Amniotic stem cell (primary cell): ENCODE measurements at places on chromosomes 7 and 10.

GRCh38 chr10:73209705-73210104 lies 37.4 kb downstream of the DNAJC9 start:
- DNase-seq = no peak

GRCh38 chr10:105148921-105149320 lies 507.8 kb downstream of the SORCS3 start:
- no peak for DNase-seq

GRCh38 chr10:126006264-126006663 lies 109.9 kb downstream of the FANK1 start:
- DNase-seq = no peak

DNA sequence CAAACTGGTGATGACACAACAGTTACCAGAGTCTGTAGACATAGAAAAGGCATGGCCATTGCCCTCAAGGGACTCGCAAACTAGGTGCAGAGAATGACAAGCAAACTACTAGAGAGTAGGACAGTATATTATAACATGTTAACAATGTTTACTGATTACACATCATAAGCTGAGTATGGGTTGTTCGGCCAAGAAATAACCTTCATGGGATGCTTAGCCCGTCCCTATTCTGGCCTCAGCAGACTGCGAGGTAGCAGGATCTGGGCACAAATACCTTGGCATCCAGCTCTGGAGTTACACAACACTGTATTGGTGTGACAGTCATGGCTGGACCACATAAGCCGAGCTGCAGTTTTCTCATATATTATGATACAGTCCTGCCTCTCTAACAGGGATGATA lies 51.4 kb downstream of the ABCB4 start:
- DNase-seq = no peak

GRCh38 chr10:123244747-123245146 lies 90.5 kb downstream of the BUB3 start:
- DNase-seq = no peak

DNA sequence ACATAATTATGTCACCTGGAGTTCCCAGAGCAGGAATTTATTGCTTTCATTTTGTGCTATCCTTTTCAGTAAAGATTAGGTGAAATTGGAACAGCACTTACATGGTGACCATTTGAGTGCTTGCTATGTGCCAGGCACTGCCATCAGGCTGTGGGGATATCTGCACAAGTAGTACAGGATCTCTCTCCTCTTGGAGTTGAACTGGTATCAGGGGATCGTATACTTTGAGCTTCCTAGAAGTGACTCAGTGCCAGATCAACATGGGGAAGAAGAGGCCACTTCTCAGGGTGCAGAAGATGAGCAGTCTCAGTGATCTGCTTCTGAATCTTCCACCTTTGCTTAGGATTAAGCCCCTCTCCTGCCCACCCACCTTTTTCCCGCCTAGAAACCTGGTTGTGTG lies 29.5 kb downstream of the SGPL1 start:
- no peak for DNase-seq

GRCh38 chr7:44636926-44637325 lies 30.5 kb downstream of the OGDH start:
- no peak for DNase-seq

GRCh38 chr7:69367780-69368179 lies 230.5 kb upstream of the AUTS2 start:
- DNase-seq = no peak

DNA sequence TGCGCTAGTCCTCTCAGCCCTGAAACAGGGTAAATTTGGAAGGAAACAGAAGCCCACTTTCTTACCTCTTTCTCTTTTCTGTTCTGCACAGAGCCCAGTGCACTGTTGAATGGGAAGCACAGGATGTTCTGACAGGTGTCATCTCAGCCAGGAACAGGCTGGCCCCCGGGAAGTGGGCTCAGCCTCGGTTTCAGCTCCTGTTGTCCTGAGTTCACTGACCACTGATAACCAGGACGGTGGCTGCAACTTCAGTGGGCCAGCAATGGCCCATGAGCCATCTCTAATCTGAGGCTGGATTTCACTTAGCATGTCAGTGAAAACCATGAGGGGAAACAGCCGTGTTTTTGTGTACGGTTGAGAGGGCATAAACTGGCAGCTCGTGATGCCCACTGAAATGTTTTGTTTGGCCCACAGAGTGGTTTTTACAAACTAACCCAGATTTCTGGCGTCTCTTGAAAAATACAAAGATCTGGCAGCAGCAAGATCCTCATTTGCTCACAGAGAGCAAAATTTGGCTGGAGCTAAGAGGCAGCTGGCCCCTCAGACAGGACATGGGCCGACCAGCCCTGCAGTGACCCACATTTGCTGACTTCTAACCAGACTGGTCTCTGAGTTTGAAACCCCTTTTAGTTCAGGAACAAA lies 455.9 kb downstream of the PAXIP1 start:
- DNase-seq = no peak

DNA sequence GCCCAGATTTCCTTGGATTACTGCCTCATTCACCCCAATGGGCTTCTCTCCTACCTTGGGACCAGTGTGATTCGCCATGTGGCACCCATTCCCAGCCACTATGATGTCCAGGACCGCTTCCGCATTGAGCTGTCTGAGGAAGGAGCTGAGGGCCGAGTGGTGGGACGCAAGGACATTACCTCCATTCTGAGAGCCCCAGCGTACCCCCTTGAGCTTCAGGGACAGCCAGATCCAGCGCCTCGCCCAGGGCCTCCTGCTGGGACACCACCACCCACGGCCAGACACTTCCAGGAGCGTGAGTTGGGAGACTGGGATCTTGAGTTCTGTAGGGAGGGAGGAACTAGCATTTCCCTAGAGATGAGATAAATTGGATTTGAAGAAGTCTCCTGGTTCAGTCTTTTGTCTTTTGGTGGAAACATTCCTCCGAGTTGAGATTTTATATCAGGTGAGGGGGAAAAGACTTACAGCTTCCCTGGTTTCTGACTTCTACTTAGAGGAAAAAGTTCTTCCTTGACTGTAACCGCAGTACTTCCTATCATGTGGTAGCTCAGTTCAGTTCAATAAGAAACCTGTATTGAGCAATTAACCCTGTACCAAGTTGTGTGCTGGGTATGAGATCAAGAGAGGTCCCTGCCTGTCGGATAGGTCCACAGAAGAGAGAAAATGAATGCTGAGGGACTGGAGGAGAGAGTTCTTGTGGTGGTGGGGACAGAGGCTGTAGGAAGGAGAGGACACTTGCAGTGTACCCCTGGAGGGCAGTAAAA lies 1.3 kb downstream of the MOSPD3 start:
- DNase-seq = no peak

GRCh38 chr10:4670737-4671136 lies 155.3 kb upstream of the AKR1E2 start:
- no peak for DNase-seq
